ENCODE measurements at places on chromosomes 1 and 21.
A peak's percentile ranks its signal among the peaks of the same experiment; 100 is the strongest.

DNA sequence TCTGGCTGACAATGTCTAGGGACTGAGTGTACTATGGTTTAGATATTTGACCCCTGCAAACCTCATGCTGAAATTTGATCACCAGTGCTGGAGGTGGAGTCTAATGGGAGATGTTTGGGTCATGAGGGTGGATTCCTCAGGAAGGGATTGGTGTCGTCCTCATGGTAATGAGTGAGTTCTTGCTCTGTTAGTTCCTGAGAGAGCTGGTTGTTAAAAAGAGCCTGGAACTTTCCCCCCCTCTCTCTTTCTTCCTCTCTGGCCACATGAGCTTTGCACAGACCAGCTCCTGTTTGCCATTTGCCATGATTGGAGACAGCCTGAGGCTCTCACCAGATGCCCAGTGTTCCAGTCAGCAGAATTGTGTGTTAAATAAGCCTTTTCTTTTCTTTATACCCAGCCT is 36.6 kb upstream of the CNIH3 start:
- DNase-seq: no peak

DNA sequence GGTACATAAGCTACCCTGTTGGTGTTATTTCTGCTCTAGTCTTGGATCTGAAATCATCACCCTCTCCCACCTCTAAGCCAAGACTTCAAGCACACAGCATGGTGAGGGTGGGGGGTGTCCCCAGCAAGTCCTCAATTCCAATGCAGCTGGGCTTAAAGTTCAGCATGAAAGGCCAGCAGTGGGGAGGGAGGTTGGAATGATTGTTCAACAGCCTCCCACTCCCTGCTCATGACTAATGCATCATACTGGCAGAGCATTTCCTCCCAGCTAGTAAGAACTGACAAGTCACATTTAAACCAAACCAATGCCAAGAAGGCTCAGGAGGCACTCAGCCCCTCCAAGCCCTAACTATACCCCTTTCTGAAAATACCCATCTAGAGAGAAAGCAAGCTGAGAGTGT is 50.1 kb downstream of the TIAM1 start:
- DNase-seq: no peak

GRCh38 chr1:181050922-181051321 is 17.1 kb downstream of the MR1 start:
- no peak for DNase-seq

DNA sequence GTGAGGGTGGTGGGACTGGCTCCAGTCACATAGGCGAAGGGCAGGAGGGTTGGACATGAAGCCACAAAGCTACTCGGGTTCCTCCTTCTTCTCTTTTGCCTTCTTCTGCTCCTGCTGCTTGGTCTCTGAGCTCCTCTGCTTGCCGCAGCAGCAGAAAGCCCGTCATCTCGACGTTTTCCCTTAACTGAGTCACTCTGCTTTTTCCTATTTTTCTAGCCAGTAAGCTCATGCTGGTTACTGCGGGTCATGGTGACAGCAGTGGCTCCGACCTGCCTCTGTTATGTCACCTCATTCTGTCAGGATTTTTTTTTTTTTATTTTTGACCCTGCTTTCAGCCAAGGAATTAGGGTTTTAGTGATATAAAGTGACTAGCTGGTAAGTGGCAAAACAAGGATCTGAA is 2.6 kb upstream of the FMOD start:
- no peak for DNase-seq

GRCh38 chr1:173903827-173904531 is 13.1 kb downstream of the SERPINC1 start:
- no peak for DNase-seq

- peak; percentile 14 for DNase-seq
Observed at GRCh38 chr1:169105434-169106094, 926 bp upstream of the ATP1B1 start.

- DNase-seq: no peak
Observed at GRCh38 chr1:89600451-89601224, 32.3 kb upstream of the LRRC8C start.

DNA sequence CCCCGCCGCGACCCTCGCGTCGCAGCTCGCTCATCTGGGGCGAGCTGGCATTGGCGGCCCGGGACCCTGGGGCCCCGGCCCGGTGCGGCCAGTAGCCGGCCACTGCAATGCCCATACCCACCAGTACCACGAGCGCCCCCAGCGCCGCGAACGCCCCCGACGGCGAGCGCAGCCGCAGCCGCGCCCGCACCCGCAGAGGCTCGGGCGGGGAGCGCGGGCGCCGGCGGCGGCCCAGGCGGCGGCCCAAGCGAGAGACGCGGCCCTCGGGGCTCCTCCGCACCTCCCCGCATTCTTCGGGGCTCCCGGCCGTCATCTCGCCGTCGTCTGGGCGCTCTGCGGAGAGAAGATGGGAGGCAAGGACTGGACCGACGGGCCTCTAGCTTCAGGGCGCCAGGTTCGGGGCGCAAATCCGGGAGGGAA is 2.2 kb downstream of the TMEM200B start:
- no peak for DNase-seq

GRCh38 chr1:11918799-11919519 is 7.3 kb downstream of the KIAA2013 start:
- DNase-seq: no peak

- DNase-seq: no peak
Observed at GRCh38 chr1:90204780-90205179, 209.9 kb downstream of the ZNF326 start.

- DNase-seq: no peak
Observed at GRCh38 chr1:236103059-236103458, 38.2 kb upstream of the NID1 start.

DNA sequence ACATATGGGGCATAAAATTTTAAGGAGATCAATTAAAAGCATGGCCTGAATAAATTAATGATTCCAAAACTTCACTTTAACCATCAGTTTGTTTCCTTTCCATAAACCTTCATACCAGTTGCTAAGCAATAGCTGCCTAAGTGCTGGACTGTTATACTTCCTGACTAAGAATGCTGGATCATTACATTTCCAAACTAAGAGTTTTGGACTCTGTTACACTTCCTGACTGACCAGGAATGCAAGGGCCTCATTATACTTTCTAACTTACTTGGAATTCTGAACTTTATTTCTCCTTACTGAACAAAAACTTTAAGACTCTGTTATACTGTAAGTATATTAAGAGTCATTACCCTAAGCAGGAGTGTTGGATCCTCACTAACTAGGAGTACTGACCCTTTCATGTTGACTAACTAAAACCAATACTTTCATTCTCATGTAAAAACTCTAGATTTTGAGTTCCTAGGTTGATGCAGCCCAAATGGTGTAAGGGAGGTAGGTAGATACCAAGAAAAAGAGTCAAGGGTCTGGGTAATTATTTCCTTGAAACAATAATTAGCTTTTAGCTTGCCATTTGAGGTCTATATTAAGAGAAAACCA is 118.2 kb downstream of the FAF1 start:
- no peak for DNase-seq

DNA sequence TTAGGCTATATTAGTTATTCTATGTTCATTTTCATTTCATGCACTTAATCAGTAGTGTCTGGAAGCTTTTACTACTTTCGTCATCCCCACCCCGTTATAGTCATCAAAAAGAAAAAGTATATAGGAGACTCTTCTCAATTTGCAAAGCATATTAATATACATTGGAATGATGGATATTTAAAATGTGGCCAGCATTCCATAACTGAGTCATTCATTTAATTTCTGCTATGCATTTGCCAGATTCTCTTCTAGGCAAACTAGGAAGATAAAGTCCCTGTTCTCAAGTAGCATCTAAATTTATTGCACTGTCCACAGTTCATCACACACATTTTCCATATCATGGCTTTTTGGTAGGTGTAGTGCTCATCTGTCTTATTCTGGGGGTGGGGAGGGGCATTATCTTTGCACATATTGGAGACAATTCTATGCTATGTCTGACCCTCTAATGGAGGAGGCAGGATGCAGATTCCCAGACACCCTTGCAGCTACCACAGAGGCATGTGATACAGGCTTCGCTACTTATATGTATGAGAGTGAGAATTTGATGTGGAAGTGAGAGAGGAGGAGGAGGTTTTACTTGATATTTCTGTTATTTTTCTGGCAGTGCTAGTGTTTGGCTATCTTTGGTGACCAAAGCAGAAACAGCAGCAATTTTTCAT is 125.8 kb downstream of the CTH start:
- DNase-seq: no peak

- no peak for DNase-seq
Observed at GRCh38 chr1:5340560-5341130, 651.6 kb downstream of the NPHP4 start.

DNA sequence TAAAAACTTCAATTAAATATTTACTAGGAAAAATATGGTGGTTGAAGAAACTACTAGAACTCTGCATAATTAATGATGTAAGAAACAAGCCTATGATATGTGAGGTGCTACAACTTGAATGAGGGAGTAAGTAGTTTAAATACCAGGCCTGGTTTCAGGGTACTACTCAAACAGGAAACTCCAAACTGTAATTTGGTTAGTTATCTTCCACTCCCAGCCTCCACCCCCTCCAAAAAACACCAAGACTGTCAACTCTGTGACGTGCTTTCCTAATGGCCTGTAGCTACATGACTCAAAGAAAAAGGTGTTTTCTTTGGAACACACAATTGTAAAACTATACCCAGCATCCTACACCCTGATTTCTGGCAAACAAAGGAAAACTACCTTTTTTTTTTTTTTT is 55.9 kb upstream of the RCC1 start:
- no peak for DNase-seq

DNA sequence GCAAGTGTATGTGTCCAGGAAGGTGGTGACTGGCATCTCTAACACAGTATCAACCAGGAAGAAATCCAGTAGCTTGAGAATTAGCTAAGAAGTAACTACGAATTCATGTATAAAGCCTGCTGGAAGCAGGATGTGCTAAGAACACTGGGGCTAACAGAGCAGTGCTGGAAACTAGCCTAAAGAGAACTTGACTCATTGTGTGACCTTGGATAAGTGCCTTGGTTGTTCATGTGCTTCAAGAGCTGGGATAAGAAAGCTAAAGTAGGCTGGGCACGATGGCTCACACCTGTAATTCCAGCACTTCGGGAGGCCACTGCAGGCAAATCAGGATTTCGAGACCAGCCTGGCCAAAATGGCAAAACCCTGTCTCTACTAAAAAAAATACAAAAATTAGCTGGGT is 186.9 kb downstream of the RRAGC start:
- DNase-seq: no peak

- DNase-seq: no peak
Observed at GRCh38 chr1:32600034-32600433, 50.3 kb downstream of the ZBTB8OS start.

DNA sequence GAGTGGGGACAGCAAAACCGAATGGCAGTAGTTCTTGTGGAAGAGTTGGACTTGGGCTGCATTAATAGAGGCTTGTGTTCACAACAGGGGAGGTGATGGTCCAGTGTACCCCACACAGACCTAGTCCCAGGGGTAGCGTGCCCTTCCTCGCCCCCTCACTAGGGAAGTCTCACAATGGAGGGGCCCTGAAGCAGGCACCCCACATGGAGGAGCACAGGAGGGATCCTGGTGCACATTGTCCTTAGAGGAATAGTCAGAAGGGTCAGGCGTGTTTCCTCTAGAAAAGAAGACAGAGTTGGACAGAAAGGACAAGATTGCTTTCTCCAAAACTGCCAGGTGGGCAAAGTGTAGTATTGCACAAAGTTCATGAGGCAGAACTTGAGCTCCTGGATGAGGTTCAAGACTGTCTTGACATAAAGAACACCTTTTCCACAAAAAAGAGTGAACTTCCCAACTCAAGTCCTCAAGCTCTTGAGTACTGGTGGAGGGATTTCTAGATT is 23.3 kb downstream of the ETNK2 start:
- no peak for DNase-seq
